ENCODE measurements at places on chromosomes 7 and 10. TPM values are rescaled to one million over a fixed set of nuclear protein-coding genes. Genes with fewer than 3 reads are reported as not detected.
A peak's percentile ranks its signal among the peaks of the same experiment; 100 is the strongest.

GRCh38 chr7:16350634-16351033 lies 70.7 kb downstream of the CRPPA start:
- DNase-seq = no peak
- H3K4me1 ChIP-seq = no peaks in the 10 kb centered on the region
- H3K36me3 ChIP-seq = no peaks in the 10 kb centered on the region
- no peak overlapping the region for H3K4me3 ChIP-seq
- H3K27ac ChIP-seq = no peak overlapping the region

DNA sequence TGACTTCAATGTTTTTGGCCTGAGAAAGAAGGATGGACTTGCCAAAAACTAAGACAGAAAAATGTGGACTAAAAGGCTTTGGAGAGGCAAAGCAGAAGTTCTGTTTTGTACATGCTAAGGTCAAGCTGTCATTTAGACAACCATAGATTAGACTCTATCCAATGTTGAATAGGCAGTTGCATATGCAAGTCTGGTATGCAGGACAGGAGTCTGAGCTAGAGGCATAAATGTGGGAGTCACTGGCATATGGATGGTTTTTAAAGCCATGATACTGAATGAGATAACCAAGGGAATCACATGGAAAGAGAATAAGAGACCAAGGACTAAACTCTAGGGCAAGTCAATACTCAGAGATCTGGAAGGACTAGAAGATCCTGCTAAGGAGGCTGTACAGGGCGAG lies 164.1 kb downstream of the LSM5 start:
- no peak for DNase-seq
- no peaks in the 10 kb centered on the region for H3K4me1 ChIP-seq
- no peak overlapping the region for H3K4me3 ChIP-seq
- no peak overlapping the region for H3K27ac ChIP-seq
- no peaks in the 10 kb centered on the region for H3K36me3 ChIP-seq
- no peaks in the 10 kb centered on the region for H3K27me3 ChIP-seq

GRCh38 chr7:111282626-111283025 lies 191.7 kb downstream of the LRRN3 start:
- no peaks in the 10 kb centered on the region for H3K27me3 ChIP-seq
- H3K4me3 ChIP-seq = no peak overlapping the region
- no peaks in the 10 kb centered on the region for H3K36me3 ChIP-seq
- no peaks in the 10 kb centered on the region for H3K4me1 ChIP-seq
- H3K27ac ChIP-seq = no peak overlapping the region
- no peak for DNase-seq

GRCh38 chr10:12768156-12769100 lies 233.1 kb downstream of the CCDC3 start:
- peaks cover 3% of the 10 kb centered on the region for H3K36me3 ChIP-seq
- no peak overlapping the region for H3K4me3 ChIP-seq
- H3K4me1 ChIP-seq = no peaks in the 10 kb centered on the region
- no peak overlapping the region for H3K27ac ChIP-seq
- H3K27me3 ChIP-seq = no peaks in the 10 kb centered on the region

- DNase-seq = no peak
- no peak overlapping the region for H3K4me3 ChIP-seq
- no peaks in the 10 kb centered on the region for H3K27me3 ChIP-seq
- no peaks in the 10 kb centered on the region for H3K4me1 ChIP-seq
- H3K36me3 ChIP-seq = no peaks in the 10 kb centered on the region
Observed at GRCh38 chr10:116657863-116658551, 37.3 kb downstream of the PNLIPRP2 start.

- H3K36me3 ChIP-seq = no peaks in the 10 kb centered on the region
- DNase-seq = no peak
- peaks cover 23% of the 10 kb centered on the region for H3K4me1 ChIP-seq
- no peaks in the 10 kb centered on the region for H3K27me3 ChIP-seq
Observed at GRCh38 chr10:50467209-50467608, 156.5 kb downstream of the SGMS1 start.

DNA sequence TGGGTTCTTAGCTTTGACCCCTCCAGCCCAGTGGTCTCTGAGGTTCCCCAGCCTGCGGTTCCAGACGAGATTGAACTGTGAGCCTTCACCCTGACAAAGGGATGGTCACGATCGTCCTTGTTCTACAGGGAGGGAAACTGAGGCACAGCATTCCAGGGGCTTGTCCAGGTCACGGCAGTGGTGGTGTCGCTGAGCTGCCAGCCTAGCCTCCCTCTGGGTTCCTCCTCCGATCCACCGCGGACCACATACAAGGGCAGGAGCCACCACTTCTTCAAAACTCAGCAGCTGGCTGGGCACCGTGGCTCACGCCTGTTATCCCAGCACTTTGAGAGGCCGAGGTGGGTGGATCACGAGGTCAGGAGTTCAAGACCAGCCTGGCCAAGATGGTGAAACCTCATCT lies 35.8 kb downstream of the ELFN1 start:
- no peak for DNase-seq
- no peak overlapping the region for H3K27ac ChIP-seq
- no peaks in the 10 kb centered on the region for H3K27me3 ChIP-seq
- no peak overlapping the region for H3K4me3 ChIP-seq
- no peaks in the 10 kb centered on the region for H3K4me1 ChIP-seq

- no peak overlapping the region for H3K4me3 ChIP-seq
- no peaks in the 10 kb centered on the region for H3K27me3 ChIP-seq
- peaks cover 4% of the 10 kb centered on the region for H3K4me1 ChIP-seq
- no peak overlapping the region for H3K27ac ChIP-seq
Observed at GRCh38 chr10:109773288-109774120, 149.8 kb downstream of the XPNPEP1 start.

DNA sequence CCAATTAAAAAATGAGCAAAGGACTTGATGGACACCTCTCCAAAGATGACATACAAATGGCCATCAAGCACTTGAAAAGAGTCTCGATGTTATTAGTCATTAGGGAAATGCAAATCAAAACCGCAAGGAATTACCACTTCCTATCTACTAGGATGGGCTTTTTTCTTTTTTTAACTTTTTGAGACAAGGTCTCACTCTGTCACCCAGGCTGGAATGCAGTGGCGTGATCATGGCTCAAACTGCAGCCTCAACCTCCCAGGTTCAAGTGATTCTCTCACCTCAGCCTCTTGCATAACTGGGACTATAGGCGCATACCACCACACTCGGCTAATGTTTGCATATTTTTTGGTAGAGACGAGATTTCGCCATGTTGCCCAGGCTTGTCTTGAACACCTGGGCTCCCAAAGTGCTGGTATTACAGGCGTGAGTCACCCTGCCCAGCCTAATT lies 13.6 kb downstream of the NKX1-2 start:
- no peaks in the 10 kb centered on the region for H3K36me3 ChIP-seq
- no peak overlapping the region for H3K27ac ChIP-seq
- no peaks in the 10 kb centered on the region for H3K27me3 ChIP-seq
- peaks cover 13% of the 10 kb centered on the region for H3K4me1 ChIP-seq
- no peak for DNase-seq

DNA sequence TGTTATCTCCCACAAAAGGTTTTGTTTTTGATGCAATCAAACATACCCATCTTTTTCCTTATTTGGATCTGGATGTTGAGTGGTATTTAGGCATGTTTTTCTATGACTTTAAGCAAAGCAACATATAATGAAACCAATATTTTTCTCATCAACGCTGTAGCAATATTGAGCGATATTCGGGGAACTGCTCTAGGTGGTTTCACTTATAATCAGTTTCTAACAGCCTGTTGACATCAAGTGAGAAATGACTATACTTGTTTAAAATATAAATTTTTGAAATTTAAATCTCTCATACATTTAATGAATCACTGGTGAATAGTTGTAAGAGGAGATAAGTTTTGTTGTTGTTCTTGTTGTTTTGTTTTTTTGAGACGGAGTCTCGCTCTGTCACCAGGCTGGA lies 52.8 kb upstream of the CCAR1 start:
- H3K4me3 ChIP-seq = no peak overlapping the region
- H3K27ac ChIP-seq = no peak overlapping the region
- peaks cover 9% of the 10 kb centered on the region for H3K36me3 ChIP-seq
- no peaks in the 10 kb centered on the region for H3K4me1 ChIP-seq
- no peak for DNase-seq

DNA sequence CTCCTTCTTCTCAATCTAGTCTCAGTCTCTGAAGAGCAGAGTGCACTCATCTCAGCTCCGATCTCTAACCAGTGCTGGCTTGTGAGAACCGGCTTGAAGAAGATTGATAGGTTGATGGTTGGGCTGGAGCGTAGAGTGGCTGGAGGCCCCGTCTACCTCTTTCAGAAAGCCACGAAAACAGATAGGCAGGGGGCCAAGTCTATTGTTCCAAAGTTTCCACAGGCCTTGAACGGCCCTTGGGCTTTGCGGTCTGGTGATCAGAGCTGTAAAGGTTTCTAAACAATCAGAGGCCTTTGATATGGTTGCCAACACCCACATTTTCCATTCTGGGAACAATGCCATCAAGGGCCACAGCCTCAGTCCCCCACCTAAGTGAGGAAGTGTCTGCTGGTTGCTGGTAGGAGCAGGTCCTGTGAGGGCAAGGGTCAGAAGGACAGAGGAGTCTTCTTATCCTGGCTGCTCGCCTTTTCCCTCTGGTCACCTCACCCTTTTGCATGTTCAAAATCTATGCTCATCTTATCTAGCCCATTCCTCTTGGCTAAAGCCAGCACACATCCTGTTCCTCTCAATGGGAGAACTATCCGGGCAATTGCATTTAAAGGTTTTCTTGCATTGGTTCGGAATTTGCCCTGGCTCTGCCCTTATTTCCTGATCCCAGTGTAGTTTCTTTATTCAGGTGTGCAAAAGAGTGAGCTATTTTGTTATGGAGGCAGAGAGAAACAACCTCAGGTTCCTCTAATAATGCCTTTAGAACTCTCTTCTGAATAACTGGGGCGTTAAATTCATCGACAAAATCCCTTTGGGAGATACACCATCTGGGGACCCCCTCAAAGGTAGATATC lies 70.3 kb upstream of the KMT2E start:
- H3K4me1 ChIP-seq = peaks cover 34% of the 10 kb centered on the region
- H3K27ac ChIP-seq = peak overlapping the region; percentile 89
- no peaks in the 10 kb centered on the region for H3K36me3 ChIP-seq

The RELN gene
- 5.0 TPM for polyA plus RNA-seq

The CCT6A gene
- polyA plus RNA-seq = 243 TPM

The EGR2 gene
- 2.1 TPM for polyA plus RNA-seq

The PPP2R2D gene
- polyA plus RNA-seq = 36.4 TPM

The GIMAP6 gene
- polyA plus RNA-seq = 10.7 TPM
